ENCODE measurements at places on chromosomes 1 and 21.

GRCh38 chr21:46092811-46093667 is 4.9 kb upstream of the COL6A2 start:
- DNase-seq: no peak

- no peak for DNase-seq
These were observed 67.5 kb downstream of the ZFYVE9 start for GRCh38 chr1:52209429-52209828.

GRCh38 chr21:41435706-41436105 is 9.7 kb downstream of the MX1 start:
- DNase-seq: no peak

- DNase-seq: no peak
These were observed 8.6 kb upstream of the EPHA2 start for GRCh38 chr1:16164213-16165072.

GRCh38 chr1:210363119-210363518 is 34.4 kb downstream of the HHAT start:
- DNase-seq: no peak

All from activated CD4-positive, alpha-beta T cell treated with anti-CD3 and anti-CD28 coated beads for 24 hours (primary cell).